RWPE2 (cell line): ENCODE measurements at places on chromosomes 5 and 9.

- peaks cover 2% of the 10 kb centered on the region for H3K4me1 ChIP-seq
- DNase-seq = no peak
- H3K27me3 ChIP-seq = no peaks in the 10 kb centered on the region
- H3K4me3 ChIP-seq = peak overlapping the region; percentile 87
Measured at GRCh38 chr9:136328622-136329041, 1.3 kb downstream of the GPSM1 start.

- peaks cover 4% of the 10 kb centered on the region for H3K27me3 ChIP-seq
- no peak overlapping the region for H3K27ac ChIP-seq
- DNase-seq = no peak
- no peaks in the 10 kb centered on the region for H3K36me3 ChIP-seq
- H3K4me1 ChIP-seq = no peaks in the 10 kb centered on the region
Measured at GRCh38 chr5:9699681-9700080, 69.5 kb upstream of the TAS2R1 start.

- H3K27ac ChIP-seq = no peak overlapping the region
- no peak overlapping the region for H3K4me3 ChIP-seq
- no peaks in the 10 kb centered on the region for H3K4me1 ChIP-seq
Measured at GRCh38 chr9:133692364-133692985, 45.7 kb downstream of the SARDH start.

GRCh38 chr5:134188092-134188491 lies 11.3 kb upstream of the SKP1 start:
- no peaks in the 10 kb centered on the region for H3K4me1 ChIP-seq
- no peaks in the 10 kb centered on the region for H3K36me3 ChIP-seq
- H3K27ac ChIP-seq = no peak overlapping the region
- no peak overlapping the region for H3K4me3 ChIP-seq
- no peaks in the 10 kb centered on the region for H3K27me3 ChIP-seq

DNA sequence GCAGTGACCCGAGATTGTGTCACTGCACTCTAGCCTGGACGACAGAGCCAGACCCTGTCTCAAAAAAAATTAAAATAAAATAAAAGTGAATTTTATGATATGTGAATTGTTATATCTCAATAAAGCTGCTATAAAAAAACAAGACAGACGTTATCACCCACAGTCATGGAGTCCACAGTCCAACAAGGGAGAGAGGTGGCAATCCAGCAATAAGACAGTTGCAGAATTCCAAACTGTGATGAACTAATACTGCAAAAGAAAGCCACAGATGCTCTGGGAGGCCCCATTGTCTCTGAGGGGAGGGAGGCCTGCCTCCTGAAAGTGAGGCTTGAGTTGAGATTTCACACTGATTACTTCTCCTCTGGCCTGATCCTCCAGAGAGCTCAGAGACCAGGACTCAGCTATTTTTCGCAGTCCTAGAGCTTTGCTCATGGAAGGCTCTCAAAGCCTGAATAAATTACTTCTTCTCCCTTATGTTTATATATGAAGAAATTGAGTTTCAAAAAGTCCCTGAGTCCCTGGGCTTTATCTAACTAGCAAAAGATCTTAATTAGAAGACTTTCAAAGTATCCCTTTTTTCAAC lies 28.0 kb downstream of the CCNJL start:
- peaks cover 23% of the 10 kb centered on the region for H3K4me1 ChIP-seq
- no peak overlapping the region for H3K27ac ChIP-seq
- H3K36me3 ChIP-seq = peaks cover 18% of the 10 kb centered on the region
- H3K4me3 ChIP-seq = no peak overlapping the region
- no peaks in the 10 kb centered on the region for H3K27me3 ChIP-seq

DNA sequence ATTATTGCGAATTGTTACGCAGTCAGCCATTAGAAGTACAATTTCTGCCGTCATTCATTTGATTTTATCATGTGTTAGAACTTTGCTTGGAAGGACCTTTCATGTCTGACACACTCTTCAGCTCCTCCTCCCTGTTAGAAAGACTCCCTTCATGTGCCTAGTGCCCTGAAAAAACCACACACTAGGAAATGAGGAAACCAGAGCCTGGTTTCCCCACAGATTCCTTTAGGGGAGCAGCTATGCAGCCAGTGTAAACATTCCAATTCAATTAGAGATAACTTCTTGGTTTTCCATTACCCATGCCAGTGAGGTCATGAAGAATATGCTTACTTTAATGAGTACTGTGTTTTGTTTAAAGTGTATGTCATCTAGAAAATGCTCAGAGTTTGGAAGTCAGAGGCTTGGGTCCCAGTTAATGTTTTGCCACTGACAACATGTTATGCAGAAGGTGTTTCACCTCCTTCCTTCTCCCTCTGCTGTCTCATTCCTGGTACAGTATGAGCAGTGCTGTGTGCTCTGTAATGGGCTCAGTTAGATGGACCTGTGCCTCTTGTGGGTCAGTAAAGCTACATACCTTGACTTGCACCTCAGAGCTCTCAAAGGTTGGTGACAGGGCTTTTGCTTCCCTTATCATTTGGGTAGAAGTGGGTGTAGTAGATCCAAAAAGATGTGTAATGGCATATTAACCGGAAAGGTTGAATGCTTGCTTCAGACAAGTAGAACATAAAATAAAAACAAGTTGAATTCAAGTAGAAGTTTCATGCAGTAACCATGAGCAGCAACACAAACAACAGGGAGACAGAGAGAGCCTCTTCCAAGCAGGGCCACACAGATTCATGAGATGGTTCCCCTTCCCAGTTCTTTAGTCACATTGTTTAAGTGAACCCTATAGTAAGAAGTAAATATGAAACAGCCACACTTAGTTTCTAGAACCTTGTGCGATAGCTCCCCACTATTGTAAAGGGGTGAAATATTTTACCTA lies 52.6 kb upstream of the TNFAIP8 start:
- peak overlapping the region; percentile 84 for H3K27ac ChIP-seq
- peaks cover 52% of the 10 kb centered on the region for H3K4me1 ChIP-seq
- H3K27me3 ChIP-seq = no peaks in the 10 kb centered on the region
- DNase-seq = no peak
- no peak overlapping the region for H3K4me3 ChIP-seq
- H3K36me3 ChIP-seq = no peaks in the 10 kb centered on the region

DNA sequence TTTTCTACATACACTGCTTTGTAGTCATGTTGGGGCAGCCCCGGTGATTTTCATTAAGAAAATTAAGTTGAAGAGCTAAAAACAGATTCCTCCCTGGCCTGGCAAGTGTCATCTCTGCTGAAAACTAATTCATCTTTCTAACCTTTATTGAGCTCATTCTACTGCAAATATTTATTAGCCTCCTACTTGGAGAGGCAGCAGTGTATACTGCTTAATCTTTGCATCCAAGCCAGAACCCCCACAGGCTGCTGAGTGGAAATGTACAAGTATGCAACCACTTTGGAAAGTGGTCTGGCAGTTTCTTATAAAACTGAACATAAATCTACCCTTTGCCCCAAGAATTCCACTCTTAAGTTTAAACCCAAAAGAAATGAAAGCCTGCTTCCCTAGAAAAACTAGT lies 223.4 kb downstream of the DRD1 start:
- no peak for DNase-seq
- no peak overlapping the region for H3K4me3 ChIP-seq
- no peaks in the 10 kb centered on the region for H3K27me3 ChIP-seq
- H3K27ac ChIP-seq = no peak overlapping the region

GRCh38 chr5:167796672-167797071 lies 494.8 kb upstream of the WWC1 start:
- no peak overlapping the region for H3K4me3 ChIP-seq
- no peaks in the 10 kb centered on the region for H3K27me3 ChIP-seq
- no peak for DNase-seq
- H3K27ac ChIP-seq = no peak overlapping the region
- H3K4me1 ChIP-seq = peaks cover 5% of the 10 kb centered on the region

GRCh38 chr5:171927345-171927941 lies 79.0 kb downstream of the FBXW11 start:
- no peak overlapping the region for H3K27ac ChIP-seq
- no peak for DNase-seq
- no peaks in the 10 kb centered on the region for H3K4me1 ChIP-seq
- no peak overlapping the region for H3K4me3 ChIP-seq
- H3K36me3 ChIP-seq = no peaks in the 10 kb centered on the region; the same call in 1 of the 2 replicates
- no peaks in the 10 kb centered on the region for H3K27me3 ChIP-seq

- no peaks in the 10 kb centered on the region for H3K36me3 ChIP-seq
- no peak overlapping the region for H3K4me3 ChIP-seq
- DNase-seq = no peak
- no peaks in the 10 kb centered on the region for H3K27me3 ChIP-seq
Measured at GRCh38 chr5:76556511-76557221, 66.5 kb downstream of the F2RL2 start.

GRCh38 chr9:81650586-81651515 lies 38.5 kb downstream of the TLE1 start:
- H3K36me3 ChIP-seq = peaks cover 48% of the 10 kb centered on the region
- DNase-seq = no peak

DNA sequence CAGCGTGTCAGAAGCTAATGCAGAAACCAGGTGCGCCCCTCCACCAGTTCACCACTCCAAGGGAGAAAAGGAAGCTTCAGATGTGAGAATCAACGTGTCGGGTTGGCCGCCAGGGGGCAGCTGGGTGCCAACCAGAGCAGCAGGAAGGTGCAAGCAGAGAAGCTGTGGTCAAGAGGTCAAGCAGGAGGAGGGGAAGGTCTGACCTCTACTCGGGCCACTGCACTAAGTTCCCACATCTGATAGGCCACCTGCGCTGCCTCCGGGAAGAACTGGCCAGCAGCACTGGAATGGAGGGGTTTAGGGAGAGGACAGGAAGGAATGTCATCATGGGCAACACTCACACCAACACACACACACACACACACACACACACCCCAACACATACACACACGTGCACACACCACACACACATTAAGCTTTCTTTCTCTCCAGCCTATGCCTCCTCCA lies 31.4 kb downstream of the ANXA6 start:
- no peak overlapping the region for H3K4me3 ChIP-seq
- H3K4me1 ChIP-seq = no peaks in the 10 kb centered on the region
- H3K36me3 ChIP-seq = peaks cover 63% of the 10 kb centered on the region
- no peak for DNase-seq
- H3K27ac ChIP-seq = no peak overlapping the region

DNA sequence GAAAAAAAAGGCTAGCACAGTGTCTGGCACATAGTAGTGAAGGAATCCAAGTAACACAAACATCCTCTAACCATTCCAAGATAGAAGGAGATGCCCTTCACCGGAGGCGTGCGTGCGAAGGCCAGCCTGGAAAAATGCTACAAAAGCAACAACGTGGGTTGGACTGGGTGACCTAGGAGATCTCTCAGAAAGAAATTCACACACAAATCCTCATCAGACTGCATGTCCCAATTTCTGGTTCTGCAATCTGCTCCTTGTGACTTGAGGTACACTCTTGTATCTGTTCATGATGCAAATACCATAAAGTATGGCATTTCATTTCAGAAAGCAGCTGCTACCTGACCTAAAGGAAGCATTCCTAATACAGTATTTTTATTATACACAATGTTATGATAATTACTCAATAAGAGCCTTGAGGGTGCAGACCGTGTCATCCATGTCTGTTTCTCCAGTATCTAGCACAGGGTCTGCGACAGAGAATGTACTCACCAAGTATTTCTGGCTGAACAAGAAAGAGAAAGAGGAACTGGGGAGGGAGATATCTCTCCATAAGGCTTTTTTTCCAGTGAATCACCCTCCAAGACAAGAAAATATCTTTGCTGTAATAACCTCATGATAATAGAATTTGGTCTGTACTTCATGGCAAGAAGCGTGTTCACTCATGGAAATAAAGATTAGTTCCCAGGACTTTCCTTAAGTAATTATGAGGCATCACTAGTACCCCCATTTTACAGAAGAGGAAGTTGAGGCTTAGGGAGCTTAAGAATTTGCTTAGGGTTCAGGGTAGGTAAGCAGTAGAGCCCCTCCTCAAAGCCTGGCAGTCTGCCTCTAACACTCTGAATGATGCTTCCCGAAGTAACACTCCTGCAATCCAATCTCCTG lies 138.3 kb downstream of the CDK5RAP2 start:
- H3K27ac ChIP-seq = no peak overlapping the region
- H3K36me3 ChIP-seq = peaks cover 66% of the 10 kb centered on the region
- H3K4me3 ChIP-seq = no peak overlapping the region
- H3K4me1 ChIP-seq = no peaks in the 10 kb centered on the region
- DNase-seq = no peak

DNA sequence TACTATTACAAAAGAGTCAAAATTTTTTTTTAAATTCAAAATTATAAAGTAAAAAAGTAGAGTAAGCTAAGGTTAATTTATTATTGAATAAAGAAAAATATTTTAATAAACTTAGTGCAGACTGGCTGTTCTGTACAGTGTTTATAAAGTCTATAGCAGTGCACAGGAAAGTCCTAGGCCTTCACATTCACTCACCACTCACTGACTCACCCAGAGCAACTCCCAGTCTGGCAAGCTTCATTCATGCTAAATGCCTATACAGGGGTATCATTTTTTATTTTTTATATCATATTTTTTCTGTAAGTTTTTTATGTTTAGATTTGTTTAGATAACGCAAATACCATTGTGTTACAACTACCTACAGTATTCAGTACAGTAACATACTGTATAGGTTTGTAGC lies 700.7 kb upstream of the GRAMD2B start:
- H3K27ac ChIP-seq = no peak overlapping the region
- no peaks in the 10 kb centered on the region for H3K36me3 ChIP-seq
- H3K27me3 ChIP-seq = no peaks in the 10 kb centered on the region

DNA sequence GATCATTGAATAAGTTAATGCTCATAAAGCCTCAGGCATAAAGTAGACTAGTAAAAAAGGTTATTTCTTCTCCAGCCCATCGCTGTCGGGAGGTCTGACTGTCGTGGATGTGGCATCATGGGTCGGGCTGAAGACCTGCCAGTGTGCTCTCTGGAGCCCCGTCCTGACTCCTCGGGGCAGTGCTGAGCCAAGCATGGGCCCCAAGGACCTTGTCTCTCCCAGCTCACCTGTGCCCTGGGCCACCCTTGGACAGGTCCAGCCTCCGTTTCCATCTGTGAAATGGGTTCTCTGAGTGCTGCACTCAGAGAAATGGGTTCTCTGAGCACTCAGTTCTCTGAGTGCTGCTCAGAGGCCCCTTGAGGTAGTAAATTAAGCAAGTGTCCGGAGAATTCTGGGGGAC lies 269.0 kb downstream of the GADD45G start:
- H3K27ac ChIP-seq = no peak overlapping the region
- H3K4me1 ChIP-seq = no peaks in the 10 kb centered on the region
- H3K4me3 ChIP-seq = no peak overlapping the region
- H3K27me3 ChIP-seq = no peaks in the 10 kb centered on the region

DNA sequence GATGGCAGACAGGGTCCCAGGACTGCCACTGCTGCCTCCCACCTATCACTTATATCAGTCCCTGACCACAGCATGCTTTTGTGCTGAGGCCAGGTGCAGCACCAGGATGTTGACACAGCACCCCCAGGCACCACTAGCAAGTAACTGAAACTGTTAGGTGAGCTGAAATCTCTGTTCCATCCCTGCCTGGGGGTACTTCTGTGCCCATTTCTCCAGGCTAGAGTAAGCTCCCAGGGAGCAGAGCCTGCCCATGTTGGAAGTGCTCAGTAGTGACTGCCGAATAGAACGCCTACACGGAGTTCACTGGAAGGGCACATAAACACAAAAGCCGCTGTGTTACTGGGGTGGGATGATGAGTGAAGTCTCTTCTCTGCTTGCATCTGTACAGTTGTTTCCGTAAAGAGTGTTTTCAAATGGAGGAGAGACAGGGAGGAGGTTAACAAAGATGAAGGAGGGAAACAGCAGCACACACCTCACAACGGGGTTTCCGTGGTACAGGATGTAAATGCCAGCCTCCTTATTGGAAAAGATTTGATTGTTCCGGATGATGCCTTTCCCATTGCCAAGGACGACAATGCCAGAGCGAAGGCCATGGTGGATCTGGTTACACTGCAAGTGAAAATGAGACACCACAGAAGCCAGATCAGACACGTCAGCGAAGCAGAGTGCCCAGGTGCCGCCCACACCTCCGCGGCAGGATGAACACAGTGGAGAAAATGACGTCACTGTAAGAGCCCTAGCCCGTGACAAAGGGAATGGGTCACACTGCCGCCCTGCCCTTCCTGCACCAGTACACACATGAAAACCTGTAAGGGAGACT lies 43.1 kb downstream of the POLR1E start:
- H3K27ac ChIP-seq = no peak overlapping the region
- no peaks in the 10 kb centered on the region for H3K36me3 ChIP-seq
- no peak overlapping the region for H3K4me3 ChIP-seq
- DNase-seq = no peak
